Dorsolateral prefrontal cortex (tissue), 122 donors: ENCODE measurements at places on chromosomes 4 and X.

GRCh38 chrX:151004085-151004484 is 20.9 kb downstream of the HMGB3 start:
- no peak for DNase-seq

DNA sequence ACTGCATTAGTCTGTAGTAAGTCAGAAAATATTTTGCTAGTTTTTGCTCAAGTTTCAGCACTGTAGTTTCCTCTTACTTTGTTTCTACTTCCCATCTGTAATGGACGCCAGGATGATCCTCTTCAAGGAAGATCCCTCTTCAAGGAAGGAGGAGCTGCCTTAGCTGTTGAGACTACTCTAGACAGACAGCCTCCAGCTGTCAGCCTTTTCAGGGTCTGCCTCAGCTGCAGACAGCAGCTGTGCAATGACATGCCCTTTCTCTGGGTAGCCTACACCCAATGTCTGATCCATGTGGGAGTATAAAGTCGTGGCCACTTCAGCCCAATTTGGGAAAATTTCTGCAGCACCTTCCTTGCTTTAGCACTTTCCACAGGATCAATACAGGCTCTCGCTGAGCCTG is 281.0 kb upstream of the MAOA start:
- DNase-seq: no peak

GRCh38 chr4:151934766-151935165 is 174.0 kb upstream of the GATB start:
- no peak for DNase-seq

DNA sequence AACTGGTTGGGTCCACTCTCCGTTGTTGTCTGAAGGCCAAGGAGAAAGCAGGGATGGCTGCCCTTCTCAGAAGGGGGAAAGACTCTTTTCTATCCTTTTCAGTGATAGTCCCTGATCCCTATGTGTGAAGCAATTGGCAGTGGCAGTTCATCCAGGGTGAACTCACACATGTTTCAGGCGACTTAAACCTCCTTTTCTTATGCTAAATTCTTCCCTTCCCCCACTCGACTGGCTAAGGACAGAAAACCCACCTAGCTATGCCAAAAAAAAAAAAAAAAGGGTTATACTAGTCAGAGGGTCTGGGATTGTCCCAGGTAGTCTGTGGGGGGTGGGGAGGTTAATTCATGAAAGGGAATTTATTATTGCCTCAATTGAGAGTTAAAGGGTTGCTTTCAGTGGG is 12.2 kb upstream of the ZNF280C start:
- DNase-seq: no peak

GRCh38 chr4:183409483-183409882 is 35.0 kb upstream of the CDKN2AIP start:
- no peak for DNase-seq

GRCh38 chr4:92969650-92970379 is 666.0 kb downstream of the GRID2 start:
- DNase-seq: no peak
